ENCODE measurements at places on chromosomes 5 and 9. TPM values are rescaled to one million over a fixed set of nuclear protein-coding genes. Genes with fewer than 3 reads are reported as not detected.

- H3K4me1 ChIP-seq: no peaks in the 10 kb centered on the region
- no peaks in the 10 kb centered on the region for H3K36me3 ChIP-seq
- no peak overlapping the region for H3K4me3 ChIP-seq
- no peaks in the 10 kb centered on the region for H3K27me3 ChIP-seq
These were observed 88.6 kb downstream of the PPP2R2B start for GRCh38 chr5:146789712-146790653.

DNA sequence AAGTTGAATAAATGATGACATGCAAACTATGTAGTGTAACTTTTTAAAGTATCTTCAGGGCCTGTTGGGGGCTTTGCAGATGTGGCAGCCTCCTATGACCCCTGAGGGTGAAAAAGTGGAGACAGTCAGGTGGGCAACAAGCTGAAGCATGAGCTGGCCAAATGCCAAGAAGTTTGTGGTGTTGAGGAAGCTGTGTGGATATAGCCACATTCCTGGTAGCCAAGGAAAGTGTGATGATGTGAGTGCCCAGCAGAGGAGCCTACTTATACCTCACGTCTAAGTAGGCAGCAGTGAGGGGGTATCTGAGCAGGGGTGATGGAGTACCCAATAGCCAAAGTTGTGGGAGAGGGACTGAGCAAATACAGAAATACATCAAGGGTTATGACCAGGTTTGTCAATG is 621.2 kb upstream of the CDH6 start:
- no peak overlapping the region for H3K4me3 ChIP-seq
- no peaks in the 10 kb centered on the region for H3K27me3 ChIP-seq
- no peaks in the 10 kb centered on the region for H3K36me3 ChIP-seq
- no peak overlapping the region for H3K27ac ChIP-seq

- peaks cover 4% of the 10 kb centered on the region for H3K4me1 ChIP-seq
- peaks cover 4% of the 10 kb centered on the region for H3K27me3 ChIP-seq
- no peaks in the 10 kb centered on the region for H3K36me3 ChIP-seq
- peak overlapping the region; percentile 86 for H3K27ac ChIP-seq
- no peak for DNase-seq
These were observed 1.2 kb downstream of the BNC2 start for GRCh38 chr9:16869131-16869881.

- no peaks in the 10 kb centered on the region for H3K27me3 ChIP-seq
- H3K36me3 ChIP-seq: no peaks in the 10 kb centered on the region
- peaks cover 29% of the 10 kb centered on the region for H3K4me1 ChIP-seq
- no peak overlapping the region for H3K27ac ChIP-seq
- no peak overlapping the region for H3K4me3 ChIP-seq
These were observed 45.0 kb downstream of the ELL2 start for GRCh38 chr5:95916687-95917085.

GRCh38 chr5:88660264-88660946 is 222.6 kb downstream of the MEF2C start:
- H3K36me3 ChIP-seq: no peaks in the 10 kb centered on the region
- H3K4me1 ChIP-seq: peaks cover 7% of the 10 kb centered on the region
- no peak overlapping the region for H3K27ac ChIP-seq
- DNase-seq: no peak
- peak overlapping the region; percentile 36 for H3K4me3 ChIP-seq

DNA sequence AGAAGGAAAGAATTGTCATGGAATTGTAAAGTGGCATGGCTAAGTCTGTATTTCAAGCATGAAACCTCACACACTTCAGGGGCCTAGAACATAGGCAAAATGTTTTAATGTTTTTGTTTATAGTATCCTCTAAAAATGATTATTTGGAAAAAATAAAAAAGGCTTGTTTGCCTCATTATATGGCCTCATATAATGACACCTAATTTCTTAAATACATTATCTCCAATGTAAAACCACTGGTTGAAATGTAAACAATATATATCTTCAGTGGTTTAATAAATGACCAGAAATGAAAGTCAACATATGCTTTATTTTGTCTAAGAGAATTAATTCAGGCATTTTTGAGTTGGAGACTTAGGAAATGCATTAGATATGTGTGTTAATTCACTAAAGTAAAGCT is 1736.6 kb downstream of the EFNA5 start:
- no peak overlapping the region for H3K4me3 ChIP-seq
- DNase-seq: no peak
- H3K27ac ChIP-seq: no peak overlapping the region
- H3K36me3 ChIP-seq: no peaks in the 10 kb centered on the region
- H3K4me1 ChIP-seq: no peaks in the 10 kb centered on the region
- H3K27me3 ChIP-seq: no peaks in the 10 kb centered on the region

DNA sequence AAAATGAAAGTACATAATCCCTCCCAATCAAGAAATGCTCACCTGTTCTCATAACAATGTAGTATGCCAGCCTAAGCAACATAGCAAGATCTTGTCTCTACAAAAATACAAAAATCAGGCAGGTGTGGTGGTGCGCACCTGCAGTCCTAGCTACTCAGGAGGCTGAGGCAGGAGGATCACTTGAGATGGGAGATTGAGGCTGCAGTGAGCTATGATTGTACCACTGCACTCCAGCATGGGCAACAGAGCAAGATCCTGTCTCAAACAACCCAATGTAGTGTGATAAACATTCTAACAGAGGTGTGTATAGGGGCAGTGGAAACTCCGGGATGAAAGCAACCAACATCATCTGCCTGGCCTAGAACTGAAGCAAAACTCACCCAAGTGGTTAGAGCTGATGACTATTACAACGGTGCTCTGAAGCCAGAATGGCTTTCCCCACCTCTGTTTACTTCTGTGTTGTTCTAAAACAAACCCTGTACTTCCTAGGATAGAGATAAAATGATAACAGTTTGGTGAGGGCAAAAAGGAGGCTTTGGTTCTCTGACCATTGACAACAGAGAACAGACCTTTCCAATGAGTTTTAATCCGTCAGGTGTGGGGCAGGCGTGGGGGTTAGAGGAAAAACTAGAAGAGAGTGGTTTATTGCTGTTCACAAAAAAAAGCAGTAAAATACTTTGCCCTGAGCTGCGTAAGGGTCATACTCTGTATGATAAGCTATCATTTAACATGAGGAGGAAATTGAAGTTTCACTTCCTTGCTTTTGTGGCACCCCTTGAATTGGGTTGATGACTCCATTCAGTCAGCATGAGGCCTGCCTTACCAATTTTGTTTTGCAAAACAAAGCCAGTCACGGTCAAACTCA is 18.9 kb downstream of the WNT8A start:
- no peak for DNase-seq
- H3K27me3 ChIP-seq: no peaks in the 10 kb centered on the region
- no peaks in the 10 kb centered on the region for H3K4me1 ChIP-seq
- H3K27ac ChIP-seq: no peak overlapping the region

- H3K4me1 ChIP-seq: no peaks in the 10 kb centered on the region
- no peak overlapping the region for H3K4me3 ChIP-seq
- no peak for DNase-seq
- H3K36me3 ChIP-seq: no peaks in the 10 kb centered on the region
These were observed 214.1 kb upstream of the ANKRD55 start for GRCh38 chr5:56447232-56447631.

DNA sequence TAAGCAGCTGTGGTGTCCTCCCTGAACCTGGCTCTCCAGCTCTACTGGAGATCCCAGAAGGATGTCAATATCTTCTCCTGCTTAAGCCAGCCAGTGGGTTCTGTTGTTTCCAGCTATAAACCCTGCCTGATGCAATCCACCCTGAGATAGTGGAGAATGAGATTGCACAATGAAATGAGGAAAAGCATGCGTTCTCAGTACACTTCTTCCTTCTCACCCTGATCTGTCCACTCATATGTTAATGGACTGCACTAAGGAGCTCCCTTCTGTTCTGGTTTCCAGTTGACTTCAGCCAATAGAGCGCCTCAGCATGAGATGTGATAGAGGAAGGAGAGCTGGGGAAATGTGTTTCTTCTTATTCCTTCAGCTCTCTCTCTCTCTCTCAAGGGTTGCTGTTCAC is 40.0 kb upstream of the CDH6 start:
- no peak overlapping the region for H3K27ac ChIP-seq
- DNase-seq: no peak
- no peaks in the 10 kb centered on the region for H3K27me3 ChIP-seq
- no peaks in the 10 kb centered on the region for H3K4me1 ChIP-seq

DNA sequence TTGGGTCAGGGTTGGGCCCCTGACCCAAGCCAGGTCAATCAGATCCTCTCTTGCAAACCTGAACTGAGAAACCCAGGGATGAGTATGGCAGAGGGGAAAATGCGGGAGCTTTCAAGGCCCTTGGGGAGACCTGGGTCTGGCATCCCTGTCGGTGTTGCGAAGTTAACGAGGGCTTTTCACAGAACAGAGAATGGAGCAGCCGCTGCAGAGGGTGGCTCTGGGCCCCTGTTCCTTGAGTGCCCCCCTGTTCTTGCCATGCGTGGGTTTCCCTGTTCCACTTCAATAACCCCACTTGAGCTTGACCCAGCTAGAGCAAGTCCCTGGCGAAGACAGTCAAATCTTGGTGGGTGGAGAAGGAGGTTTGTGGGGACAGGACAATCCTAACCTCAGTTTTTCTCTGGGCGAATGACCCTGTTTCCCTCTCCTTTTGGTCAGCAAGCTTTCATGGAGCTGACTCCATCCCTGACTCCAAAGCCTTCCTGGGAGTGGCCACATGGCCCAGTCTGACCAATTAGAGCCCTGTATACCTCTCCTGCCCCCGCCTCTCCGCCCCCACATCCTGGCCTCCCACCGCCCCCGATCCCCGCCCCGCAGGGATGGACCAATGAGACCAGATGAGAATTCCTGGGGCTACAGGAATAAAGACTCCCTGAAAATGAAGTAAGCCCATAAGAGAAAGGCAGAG is 2.9 kb upstream of the VDAC1 start:
- H3K4me3 ChIP-seq: no peak overlapping the region
- H3K36me3 ChIP-seq: no peaks in the 10 kb centered on the region
- H3K27me3 ChIP-seq: no peaks in the 10 kb centered on the region
- no peak overlapping the region for H3K27ac ChIP-seq
- DNase-seq: no peak
- H3K4me1 ChIP-seq: peaks cover 18% of the 10 kb centered on the region

GRCh38 chr5:44660251-44660650 is 148.5 kb upstream of the MRPS30 start:
- no peak overlapping the region for H3K4me3 ChIP-seq
- H3K27ac ChIP-seq: no peak overlapping the region
- H3K36me3 ChIP-seq: no peaks in the 10 kb centered on the region

DNA sequence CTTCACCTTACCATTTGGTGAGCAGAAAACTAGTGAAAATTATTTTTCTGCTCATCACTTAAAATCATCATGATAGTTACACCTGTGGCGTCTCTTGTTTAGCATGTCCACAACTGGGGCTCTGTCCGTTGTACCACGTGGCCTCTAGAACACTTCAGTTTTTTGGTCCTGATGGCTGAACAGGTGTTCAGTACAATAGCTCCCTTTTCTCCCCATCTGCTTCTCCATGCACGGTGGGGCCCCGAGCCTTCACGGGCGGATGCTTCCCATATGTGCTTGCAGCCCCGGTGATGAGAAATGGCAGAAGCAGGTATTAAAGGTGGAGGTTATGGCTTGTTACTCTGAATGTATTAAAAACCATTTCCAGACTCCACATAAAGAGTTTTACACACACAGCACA is 304.1 kb downstream of the CWC27 start:
- no peaks in the 10 kb centered on the region for H3K36me3 ChIP-seq
- no peak overlapping the region for H3K27ac ChIP-seq
- H3K4me3 ChIP-seq: no peak overlapping the region
- H3K27me3 ChIP-seq: no peaks in the 10 kb centered on the region
- no peak for DNase-seq
- H3K4me1 ChIP-seq: no peaks in the 10 kb centered on the region

Gene FBP2
- total RNA-seq: 34.7 TPM

Gene ADAMTSL2
- total RNA-seq: 0.69 TPM

Gene COX7C
- total RNA-seq: 728 TPM

Gene CARTPT
- not detected for total RNA-seq

Gene UGT3A1
- 0.60 TPM for total RNA-seq

Gene OTULINL
- 0.73 TPM for total RNA-seq

Gene CNTLN
- total RNA-seq: 1.7 TPM

Gene SLC26A2
- 9.9 TPM for total RNA-seq

Gene PAPPA
- total RNA-seq: 1.1 TPM
